ENCODE measurements at places on chromosomes 7 and 10.

DNA sequence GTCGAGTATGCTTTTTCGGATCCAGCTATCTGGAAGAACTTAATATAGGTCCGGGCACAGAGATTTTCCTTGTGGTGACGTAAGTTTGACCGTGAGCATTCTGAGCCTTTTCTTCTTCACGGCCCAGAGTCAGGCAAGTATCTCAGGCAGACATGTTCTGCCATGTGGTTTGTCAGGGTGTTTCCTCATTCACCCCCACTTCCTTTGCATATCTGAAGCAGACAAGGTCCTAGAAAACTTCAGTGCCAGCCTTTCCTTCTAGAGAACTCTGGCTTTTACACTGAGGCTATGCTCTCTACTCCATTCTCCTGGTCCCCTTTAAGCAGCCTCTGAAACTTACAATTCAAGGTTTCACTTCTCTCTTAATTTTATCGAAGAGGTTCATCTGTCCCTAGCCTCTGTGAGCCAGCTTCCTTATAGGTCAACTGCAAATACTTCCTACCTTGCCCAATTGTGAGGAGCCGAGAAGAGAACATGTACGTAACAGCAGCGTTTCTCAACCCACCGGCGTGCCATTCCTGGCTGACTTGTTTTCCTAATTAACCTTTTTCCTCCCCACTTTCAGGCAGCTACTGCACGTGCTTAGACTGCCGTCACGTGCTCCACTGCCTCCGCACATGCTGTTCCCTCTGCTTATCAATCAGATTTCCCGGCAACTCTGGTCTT, 47.3 kb downstream of the CDCA7L start:
- DNase-seq, result no peak

- peak; percentile 34 for DNase-seq
Measured at GRCh38 chr7:7969306-7970236, 975 bp downstream of the GLCCI1 start.

DNA sequence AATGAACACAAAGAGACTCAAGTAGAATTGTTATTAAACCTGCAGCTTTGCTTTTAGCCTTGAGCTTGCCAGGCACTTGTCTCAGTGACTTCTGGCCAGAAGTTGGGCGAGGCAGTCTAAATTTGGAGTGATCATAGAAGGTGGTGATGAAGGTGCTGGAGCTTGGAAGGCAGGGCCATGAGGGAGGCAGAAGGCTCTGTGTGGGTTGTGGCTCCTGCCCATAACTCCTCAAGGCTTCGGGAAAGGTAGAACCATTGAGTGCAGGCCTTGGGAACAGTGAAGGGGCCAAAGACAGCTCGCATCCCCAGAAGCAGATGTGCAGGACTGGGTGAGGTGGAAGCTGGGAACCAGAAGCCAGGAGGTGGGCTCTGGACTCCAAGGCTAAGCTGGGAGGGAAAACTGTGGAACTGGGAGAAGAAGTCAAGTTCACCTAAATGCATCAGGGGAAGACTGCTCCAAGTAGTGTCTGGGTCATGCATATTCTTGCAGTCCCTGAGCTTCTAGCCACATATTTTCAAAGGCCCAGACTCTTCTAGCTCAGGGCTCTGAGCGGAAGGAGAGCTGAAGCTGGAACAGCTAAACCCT, 111.1 kb upstream of the HABP2 start:
- DNase-seq, result no peak

- no peak for DNase-seq
Measured at GRCh38 chr10:11896549-11897200, 73.5 kb downstream of the PROSER2 start.

GRCh38 chr7:106848851-106849442, 16.1 kb upstream of the PIK3CG start:
- DNase-seq, result peak; percentile 21

All from A549 (cell line).